ENCODE measurements at places on chromosomes 4 and X. TPM values are rescaled to one million over a fixed set of nuclear protein-coding genes. Genes with fewer than 3 reads are reported as not detected.

GRCh38 chr4:8555716-8556115 lies 24.5 kb upstream of the GPR78 start:
- DNase-seq, result no peak

GRCh38 chrX:101230636-101231035 lies 11.1 kb downstream of the DRP2 start:
- no peak for DNase-seq

- no peak for DNase-seq
These were observed 39.6 kb downstream of the PTCHD1 start for GRCh38 chrX:23374291-23374690.

GRCh38 chrX:24870143-24870542 lies 145.6 kb downstream of the ARX start:
- DNase-seq, result no peak

The ARL9 gene
- not detected for total RNA-seq

The AMTN gene
- not detected for total RNA-seq

DNA sequence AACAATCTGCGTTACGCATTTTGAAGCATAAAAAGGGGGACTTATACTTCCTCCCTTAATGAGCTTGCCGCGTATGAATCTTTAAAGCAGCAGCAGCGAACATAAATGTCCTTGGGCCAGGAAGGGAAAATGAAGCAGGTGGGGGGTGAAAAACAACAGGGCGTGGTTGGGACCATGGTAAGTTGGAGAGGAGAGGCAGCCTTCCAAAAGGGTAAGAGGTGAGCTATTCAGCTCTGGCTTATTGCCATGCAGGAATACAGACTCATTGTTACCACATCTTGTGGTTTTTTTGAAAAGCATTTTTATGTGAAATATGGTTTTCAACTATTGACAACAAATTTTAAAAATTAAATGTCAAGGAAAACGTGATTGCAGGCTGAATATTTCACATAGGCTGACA lies 710.7 kb upstream of the FAM241A start:
- no peak for DNase-seq

The GBA3 gene
- not detected for total RNA-seq

- no peak for DNase-seq
These were observed 157.7 kb upstream of the RASGEF1B start for GRCh38 chr4:81629366-81629765.

- no peak for DNase-seq
These were observed 138.4 kb upstream of the MAMLD1 start for GRCh38 chrX:150224676-150225075.

DNA sequence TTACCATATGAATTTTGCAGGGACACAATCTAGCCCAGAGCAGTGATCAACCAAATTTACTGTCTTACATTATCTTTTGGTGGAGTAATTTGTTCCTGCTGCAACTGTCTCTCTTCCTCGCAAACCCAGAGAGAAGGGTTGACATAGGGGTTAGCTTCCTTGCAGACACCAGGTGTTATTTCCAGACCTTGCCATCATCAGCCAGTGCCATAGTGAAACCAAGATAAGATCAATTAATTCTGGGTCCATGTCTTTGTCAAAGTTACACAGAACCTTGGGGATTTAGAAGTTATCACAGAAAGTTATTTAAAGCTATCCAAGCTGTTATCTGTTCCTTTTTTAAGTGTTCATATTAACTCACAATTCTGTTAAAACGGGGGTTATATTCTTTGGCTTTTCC lies 23.6 kb upstream of the GPRIN3 start:
- DNase-seq, result no peak

The TREX2 gene
- total RNA-seq, result 0.19 TPM

DNA sequence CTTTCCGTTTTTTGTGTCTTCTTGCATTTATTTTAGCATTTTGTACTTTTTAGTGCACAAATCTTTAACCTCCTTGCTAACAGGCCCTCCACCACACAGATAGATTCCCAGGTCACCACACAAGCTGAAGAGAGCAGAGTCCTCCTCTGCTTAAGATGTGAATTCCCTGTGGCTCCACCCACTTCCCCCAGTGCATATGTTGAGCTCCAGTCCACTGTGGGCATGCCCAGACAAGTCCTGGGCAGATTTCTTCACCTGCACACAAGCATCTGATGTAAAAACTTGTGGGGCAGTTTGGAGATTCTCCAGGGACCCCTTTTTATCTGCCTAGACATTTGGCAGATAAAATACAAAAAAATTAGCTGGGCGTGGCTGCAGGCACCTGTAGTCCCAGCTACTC lies 19.8 kb upstream of the PASD1 start:
- no peak for DNase-seq

DNA sequence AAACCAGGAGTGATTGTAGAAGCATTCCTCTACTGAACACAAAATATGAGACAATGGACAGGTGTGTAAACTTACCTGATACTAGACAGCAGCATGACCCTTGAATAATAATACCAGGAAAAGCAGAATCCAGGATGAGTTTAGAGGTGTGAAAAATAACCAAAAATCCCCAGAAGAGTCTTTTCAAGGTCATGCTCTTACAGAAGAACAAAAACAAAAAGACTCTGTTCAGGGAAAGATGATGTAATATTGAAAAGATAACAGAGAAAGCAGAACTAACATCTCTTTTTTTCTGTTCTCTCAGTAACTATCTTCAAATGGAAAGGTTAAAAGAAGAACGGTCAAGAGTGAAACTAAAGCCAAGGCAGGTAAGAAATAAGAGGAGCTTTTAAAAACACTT lies 14.0 kb upstream of the ARHGAP10 start:
- no peak for DNase-seq

DNA sequence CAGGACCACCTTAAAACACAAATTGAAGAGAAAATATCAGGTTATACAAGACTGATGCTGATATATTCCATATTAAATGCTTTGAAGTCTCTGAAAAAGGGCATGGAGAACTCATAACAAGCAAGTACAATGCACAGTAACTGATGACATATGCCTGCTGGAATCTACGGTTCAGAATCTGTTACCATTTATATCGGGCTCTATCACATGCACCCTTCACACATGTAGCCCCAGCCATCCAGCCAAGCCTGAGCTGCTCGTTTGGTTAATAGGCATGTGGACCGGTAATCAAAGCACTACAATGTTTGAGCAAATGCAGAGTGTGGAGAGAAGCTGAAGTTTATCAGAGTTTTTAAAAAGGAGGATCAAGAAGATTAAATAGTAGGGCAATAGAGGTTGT lies 11.8 kb downstream of the COMMD8 start:
- DNase-seq, result no peak

GRCh38 chr4:52996261-52997131 lies 134.4 kb downstream of the RASL11B start:
- DNase-seq, result peak; percentile 54

The THAP6 gene
- 17.0 TPM for total RNA-seq

- no peak for DNase-seq
These were observed 157.3 kb downstream of the CPEB2 start for GRCh38 chr4:15159477-15160019.

The PHKA1 gene
- 16.8 TPM for total RNA-seq

GRCh38 chr4:51842167-51842553 lies 793 bp upstream of the DCUN1D4 start:
- peak; percentile 48 for DNase-seq

DNA sequence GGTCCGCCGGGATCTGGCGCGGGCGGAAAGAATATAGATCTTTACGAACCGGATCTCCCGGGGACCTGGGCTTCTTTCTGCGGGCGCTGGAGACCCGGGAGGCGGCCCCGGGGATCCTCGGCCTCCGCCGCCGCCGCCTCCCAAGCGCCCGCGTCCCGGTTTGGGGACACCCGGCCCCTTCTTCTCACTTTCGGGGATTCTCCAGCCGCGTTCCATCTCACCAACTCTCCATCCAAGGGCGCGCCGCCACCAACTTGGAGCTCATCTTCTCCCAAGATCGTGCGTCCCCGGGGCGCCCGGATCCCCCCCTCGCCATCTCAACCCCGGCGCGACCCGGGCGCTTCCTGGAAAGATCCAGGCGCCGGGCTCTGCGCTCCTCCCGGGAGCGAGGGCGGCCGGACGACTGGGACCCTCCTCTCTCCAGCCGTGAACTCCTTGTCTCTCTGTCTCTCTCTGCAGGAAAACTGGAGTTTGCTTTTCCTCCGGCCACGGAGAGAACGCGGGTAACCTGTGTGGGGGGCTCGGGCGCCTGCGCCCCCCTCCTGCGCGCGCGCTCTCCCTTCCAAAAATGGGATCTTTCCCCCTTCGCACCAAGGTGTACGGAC lies 482 bp upstream of the SHOX start:
- DNase-seq, result no peak

GRCh38 chrX:151167791-151168345 lies 8.5 kb upstream of the GPR50 start:
- no peak for DNase-seq

DNA sequence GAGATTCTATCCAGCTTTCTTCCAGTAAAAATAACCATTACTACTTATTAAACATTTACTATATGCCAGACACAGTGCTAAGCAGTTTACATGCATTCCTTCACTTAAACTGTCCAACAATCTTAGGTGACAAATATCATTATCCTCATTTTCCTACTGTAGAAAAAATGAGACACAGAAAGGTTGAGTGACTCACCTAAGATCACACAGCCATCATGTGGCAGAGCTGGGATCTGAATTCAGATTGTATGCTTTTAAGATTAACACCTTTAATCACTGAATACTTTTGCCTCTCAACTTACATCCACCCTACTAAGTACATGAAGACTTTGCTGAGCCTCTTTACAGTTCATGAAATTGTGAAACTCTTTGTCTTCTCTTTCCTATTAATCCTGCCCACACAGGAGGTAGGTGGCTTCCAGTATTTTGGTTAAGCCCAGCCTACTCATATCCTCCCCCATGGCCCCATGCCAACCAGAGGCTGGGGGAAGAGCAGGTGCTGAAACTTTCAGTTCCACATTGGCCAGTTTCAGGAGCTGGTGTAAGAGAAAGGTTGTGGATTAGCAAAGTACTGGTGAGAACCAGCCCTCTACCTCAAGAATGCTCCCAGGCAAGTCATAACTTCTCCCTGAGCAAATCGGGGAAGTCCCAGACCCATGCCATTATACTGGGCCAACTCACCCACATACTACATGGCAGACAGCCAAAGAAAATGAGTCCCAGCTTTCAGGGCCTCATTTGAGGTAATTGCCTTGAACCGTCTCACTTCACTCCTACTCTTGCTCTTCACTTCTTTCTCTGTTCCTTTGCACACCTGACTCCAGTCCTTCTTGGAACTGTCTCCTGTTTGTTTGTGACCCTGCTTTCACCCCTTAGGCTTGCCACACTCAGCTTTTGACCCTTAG lies 211.1 kb downstream of the GUCY2F start:
- DNase-seq, result no peak

DNA sequence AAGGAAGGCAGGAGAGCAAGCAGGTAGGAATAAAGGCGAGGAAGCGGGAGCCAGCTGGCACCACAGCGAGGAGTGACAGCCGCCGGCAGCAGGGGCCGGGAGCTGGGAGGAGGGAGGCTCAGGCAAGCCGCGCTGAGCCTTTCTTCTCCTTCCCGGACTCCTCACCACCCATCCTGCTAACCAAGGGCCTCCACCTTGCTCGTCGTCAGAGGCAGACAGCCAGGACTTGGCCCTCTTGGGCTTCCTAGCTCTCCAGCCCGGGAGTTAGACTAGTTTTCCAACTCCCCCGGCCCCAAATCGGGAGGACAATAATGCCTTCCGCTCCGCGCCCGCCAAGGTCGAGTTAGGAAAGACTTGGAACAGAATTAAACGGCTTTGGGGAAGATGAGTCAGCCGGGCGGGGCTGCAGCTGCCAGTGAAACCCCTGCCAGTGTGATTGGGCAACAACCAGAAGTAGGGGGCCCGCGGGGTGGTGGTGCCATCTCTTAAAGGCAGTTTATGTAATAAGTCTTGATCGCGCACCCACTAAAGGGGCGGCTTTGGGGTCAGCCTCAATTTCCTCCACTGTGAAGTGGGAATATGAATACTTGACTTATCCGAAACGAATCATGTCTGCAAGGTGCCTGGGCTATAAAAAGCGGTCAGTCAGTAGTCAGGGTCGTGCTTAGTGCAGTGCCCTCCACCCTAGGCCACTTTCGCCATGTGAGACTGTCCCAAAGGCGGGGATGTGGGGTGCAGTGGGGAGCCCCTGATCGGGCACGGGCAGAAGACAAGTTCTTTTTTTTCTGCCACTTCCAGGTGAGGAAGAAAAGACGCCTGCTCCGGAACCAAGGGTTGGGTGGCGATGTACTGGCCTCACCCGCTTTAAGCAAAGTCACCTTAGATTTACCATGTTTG lies 6.7 kb upstream of the HSD17B10 start:
- DNase-seq, result peak; percentile 77

The STAG2 gene
- 30.0 TPM for total RNA-seq

- no peak for DNase-seq
These were observed 82.4 kb upstream of the BEND4 start for GRCh38 chr4:42234817-42235216.

GRCh38 chr4:145720656-145721055 lies 40.7 kb downstream of the C4orf51 start:
- no peak for DNase-seq

DNA sequence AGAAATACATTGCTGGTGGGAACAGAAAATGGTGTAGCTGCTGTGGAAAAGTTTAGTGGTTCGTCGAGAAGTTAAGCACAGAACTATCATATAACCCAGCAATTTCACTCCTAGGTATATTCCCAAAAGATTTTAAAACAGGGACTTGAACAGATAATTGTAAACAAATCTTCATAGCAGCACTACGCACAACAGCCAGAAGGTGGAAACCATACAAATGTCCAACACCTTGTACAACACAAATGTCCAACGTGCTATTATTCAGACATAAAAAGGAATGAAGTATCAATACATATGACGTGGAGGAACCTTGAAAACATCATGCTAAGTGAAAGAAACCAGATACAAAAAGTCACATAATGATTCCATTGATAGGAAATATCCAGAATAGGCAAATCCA lies 37.9 kb downstream of the CUL4B start:
- no peak for DNase-seq

The NEXMIF gene
- total RNA-seq, result 0.16 TPM

GRCh38 chrX:56564164-56564885 lies 898 bp downstream of the UBQLN2 start:
- DNase-seq, result no peak

The LPAR4 gene
- total RNA-seq, result 0.38 TPM

- DNase-seq, result no peak
These were observed 117.8 kb upstream of the DKK2 start for GRCh38 chr4:107153956-107154355.

The COX7B gene
- total RNA-seq, result 1,688 TPM

GRCh38 chrX:87064502-87064901 lies 453.1 kb upstream of the KLHL4 start:
- DNase-seq, result no peak

The DCAF8L2 gene
- total RNA-seq, result not detected

The JAKMIP1 gene
- not detected for total RNA-seq

The KLHL13 gene
- total RNA-seq, result 5.7 TPM

GRCh38 chr4:26322346-26322745 lies 1.5 kb downstream of the RBPJ start:
- DNase-seq, result no peak

The GAGE12J gene
- not detected for total RNA-seq

- no peak for DNase-seq
These were observed 18.7 kb downstream of the SCFD2 start for GRCh38 chr4:53346920-53347852.

The ALPK1 gene
- total RNA-seq, result 4.0 TPM

The RASL11B gene
- total RNA-seq, result 5.4 TPM

DNA sequence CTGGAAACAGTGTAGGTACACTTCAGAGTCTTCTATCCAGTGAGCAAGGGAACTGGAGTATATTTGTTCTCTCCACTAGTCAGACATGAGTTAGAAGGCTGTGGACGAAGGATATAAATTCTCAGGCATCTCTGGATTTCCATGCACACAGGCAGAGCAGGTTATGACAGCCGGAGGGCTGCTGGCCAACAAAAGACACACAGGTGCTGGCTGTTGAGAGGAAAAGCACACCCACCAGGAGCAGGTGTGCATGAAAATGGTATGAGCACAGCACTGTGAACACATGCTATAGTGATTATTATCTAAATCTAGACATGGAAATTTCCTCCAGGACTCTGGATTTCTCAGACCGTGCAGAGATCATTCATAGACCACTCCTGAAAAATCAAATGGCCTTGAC lies 444.7 kb upstream of the RPS6KA3 start:
- no peak for DNase-seq

Measured in Right ventricle myocardium superior (tissue), 1 donor.